ENCODE measurements at places on chromosomes 1 and 21.

- no peak for DNase-seq
These were observed 62.2 kb upstream of the PAX7 start for GRCh38 chr1:18568489-18568888.

GRCh38 chr21:32813265-32813903 is 41.8 kb upstream of the PAXBP1 start:
- DNase-seq: no peak

GRCh38 chr1:234114648-234115307 is 210.3 kb downstream of the SLC35F3 start:
- peak; percentile 30 for DNase-seq

DNA sequence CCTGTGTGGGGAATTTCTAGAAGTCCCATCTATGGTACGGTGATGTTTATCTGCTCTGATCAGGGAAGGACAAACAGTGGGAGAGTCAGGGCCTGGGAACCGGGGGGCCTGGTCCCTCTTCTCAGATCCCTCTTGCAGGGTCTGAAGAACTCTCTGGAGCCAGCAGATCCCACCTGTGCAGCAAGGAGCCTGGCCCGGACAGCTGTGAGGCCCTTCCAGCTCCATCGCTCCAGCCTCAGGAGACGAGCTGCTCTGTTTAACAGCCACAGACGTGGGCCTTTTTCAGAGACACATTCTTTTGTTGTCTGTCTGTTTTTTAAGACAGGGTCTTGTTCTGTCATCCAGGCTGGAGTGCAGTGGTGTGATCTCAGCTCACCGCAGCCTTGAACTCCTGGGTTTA is 14.5 kb downstream of the C1orf174 start:
- DNase-seq: no peak

- DNase-seq: no peak
These were observed 111.7 kb downstream of the LACTBL1 start for GRCh38 chr1:22860883-22861385.

GRCh38 chr1:245938046-245938435 is 569.0 kb downstream of the SMYD3 start:
- DNase-seq: no peak

GRCh38 chr1:163509114-163509513 is 187.4 kb downstream of the NUF2 start:
- no peak for DNase-seq

DNA sequence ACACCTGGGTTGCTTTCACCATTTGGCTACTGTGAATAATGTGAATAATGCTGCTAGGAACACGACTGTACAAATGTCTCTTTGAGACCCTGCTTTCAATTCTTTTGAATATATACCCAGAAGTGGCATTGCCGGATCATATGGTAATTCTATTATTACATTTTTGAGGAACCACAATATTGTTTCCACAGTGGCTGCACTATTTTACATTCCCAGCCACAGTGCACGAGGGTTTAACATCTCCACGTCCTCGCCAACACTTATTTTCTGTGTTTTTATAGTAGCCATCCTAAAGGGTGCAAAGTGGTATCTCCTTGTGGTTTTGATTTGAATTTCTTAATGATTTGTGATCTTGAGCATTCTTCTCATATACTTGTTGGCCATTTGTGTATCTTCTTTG is 15.7 kb downstream of the FHAD1 start:
- DNase-seq: no peak

DNA sequence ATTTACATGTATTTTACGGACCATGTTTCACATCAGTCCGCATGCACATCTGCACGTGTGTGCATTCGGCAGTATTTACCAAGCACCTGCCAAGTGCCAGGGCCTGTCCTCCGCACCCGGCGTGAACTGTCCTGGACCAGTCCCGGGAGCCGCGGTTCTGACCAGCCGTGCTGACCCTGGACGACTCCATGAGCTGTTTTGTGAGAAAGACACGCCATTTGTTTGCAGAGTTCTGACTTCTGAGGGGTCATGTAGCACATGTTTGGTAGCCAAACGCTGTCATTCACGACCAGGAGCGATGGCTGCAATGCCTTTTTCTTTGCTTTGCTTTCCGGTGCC is 3.3 kb upstream of the OLIG2 start:
- no peak for DNase-seq

DNA sequence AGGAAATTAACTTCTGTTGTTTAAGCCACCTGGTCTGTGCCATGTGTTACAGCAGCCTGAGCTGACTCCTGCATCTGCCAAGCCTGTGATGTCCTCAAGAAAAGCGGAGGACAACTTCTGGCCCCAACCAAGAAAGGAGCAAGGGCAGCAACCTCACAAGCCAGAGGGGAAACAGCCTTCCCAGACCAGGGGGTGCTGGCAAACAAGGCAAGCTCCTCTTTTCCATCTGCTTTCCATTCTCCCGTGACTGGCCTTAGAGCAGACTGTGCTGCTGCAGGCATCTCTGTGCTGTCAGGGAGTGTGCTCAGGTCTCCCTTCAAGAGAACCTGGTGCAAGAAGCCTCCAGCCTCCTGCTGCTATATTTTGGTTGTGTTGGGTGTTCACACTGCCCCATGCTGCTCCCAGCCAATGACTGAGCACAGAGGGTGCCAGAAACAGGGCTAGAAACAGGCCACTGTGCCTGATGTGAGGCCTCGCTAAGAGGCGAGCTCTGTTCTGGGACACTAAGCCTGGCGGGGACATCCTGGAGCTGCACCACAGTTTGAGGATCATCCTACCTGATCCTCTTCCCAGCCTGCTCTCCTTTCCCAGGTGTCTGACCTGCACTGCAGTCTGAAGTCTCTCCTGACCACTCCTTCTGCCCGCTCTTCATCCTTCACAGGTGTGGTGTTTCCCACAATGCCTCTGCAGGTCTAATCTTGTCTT is 27.5 kb upstream of the SLAMF9 start:
- no peak for DNase-seq

- DNase-seq: no peak
These were observed 129.0 kb downstream of the SYF2 start for GRCh38 chr1:25103164-25103795.

DNA sequence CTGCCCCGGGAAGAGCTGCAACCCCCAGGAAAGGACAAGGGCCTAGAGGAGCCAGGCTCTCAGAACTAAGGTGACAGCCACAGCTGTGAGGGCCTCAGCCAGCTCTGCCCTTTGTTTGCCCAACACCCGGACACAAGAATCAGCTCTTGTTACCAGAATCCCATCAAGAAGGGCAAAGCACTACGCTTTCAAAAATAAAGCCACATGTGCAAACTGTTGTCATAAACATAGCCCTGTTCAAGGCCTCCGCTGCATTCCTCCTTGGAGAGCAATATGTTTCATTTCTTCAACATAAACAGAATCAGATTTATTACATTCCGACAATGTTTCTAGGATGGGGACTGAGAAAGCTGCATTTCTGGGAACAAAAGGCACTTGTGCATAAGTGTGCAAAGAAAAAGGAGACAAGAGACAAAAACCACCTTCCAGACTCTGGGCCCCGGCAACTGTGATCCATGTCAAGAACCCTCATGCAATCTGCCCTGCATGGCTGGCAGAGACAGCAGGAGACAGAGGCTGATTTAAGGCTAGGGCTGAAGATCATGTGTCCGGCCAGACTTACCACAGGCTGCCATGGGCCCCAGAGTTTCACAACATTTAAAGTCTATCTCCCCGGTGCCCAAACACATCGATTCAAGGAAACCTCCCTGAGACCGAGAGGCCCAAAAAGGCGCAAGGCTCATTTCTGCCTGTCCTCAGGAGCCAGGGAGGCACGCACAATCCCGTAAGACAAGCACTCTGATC is 71.0 kb downstream of the SSBP3 start:
- DNase-seq: no peak

- DNase-seq: no peak
These were observed 45.9 kb downstream of the CAMSAP2 start for GRCh38 chr1:200784576-200784975.

- no peak for DNase-seq
These were observed 305.3 kb downstream of the KCNT2 start for GRCh38 chr1:196302981-196303380.

DNA sequence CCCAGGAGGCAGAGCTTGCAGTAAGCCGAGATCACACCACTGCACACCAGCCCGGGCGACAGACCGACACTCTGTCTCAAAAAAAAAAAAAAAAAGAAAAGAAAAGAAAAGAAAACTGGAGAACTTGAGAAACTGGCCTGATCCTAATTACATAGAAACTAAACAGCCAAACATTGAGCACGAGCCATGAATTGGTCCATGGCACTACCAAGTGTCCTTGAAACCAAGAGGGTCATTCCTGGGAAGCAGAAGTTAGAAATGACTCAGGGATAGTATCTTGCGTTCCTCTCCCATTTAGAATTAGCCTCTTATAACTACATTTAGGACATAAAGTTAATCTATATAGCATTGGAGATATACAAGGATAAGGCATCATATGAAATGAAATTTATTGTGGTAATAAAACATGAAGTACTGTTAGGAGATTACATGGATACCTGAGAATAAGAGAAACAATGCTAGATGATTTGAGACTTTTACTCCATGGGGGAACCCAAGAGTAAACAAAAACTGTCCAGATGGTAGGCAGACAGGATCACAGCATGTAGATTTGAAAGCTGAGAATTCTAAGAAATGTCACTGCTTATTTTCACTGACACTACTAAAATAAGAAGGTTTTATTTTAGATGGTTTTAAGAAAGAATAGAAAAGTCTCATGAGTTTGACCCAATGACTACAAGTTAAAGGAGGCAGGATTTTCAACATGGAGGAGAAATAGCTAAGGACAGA is 39.5 kb upstream of the CPLANE2 start:
- DNase-seq: no peak

GRCh38 chr1:20380175-20380574 is 89.5 kb downstream of the VWA5B1 start:
- no peak for DNase-seq

DNA sequence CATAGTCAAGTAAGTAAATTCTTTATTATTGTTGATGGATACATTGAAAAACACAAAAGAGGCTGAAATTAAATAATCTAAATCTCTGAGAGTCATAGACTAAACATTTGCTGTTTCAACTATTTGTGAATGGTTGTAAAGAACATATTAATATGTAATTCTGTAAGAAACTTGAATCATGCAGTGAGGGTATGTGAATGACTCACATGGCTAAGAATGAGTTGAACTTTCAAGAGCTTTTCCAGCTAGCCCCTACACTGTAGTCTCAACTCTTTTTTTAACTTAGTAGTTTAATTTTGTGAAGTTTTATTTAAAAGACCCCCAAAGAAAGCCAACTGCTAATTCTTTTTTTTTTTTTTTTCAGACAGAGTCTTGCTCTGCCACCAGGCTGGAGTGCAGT is 588.1 kb downstream of the DPYD start:
- no peak for DNase-seq

DNA sequence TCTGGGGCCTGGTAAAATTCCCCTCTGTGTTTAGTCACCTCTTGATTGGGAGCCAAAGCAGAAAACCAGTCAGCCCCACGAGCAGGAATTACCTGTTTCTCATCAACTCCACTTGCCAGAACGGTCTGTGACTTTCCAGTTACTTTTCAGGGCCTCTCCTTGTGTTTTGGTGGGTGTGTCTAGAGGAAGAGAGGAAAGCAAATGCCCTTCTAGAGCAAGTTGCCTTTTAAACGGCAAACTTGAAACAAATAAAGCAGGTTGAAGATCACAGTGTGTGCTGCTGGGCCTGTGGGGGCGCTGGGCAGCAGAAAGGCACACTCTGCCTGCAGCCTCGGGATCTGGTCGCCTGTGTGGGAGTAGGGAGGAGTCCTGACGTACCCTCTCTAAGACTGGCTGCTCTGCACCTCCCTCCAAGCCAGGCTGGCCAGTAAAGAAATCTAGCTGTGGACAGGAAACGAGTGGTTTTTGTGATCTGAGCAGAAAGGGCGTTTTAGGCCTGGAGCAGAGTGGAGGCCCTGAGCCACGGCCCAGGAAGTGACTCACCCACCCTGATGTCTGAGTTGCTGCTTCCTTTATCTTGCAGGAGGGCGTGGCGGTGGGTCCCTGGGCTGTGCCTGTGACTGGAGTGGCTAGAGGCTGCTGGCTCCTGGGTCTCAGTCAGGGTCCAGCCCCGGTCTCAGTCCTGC is 11.1 kb upstream of the S100A11 start:
- peak; percentile 92 for DNase-seq

DNA sequence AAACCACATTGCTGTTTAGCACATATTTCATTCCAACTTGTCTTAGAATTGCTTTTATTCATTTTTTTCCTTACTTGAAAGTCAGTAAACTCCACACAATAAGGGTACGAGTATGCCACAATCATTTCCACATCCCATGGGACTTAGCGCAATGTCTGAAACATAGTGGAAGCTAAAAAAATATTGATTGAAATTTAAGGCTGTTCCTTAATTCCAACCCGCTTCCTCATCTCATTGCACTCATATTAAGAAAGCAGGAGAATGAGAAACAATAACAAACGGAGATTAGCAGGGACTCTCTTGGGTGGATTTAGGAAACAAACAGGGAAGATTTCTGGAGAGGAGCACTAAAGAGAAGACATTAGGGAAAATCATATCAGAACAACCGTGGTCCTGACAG is 39.3 kb upstream of the RGS4 start:
- DNase-seq: no peak

GRCh38 chr1:154448331-154448811 is 43.2 kb downstream of the IL6R start:
- no peak for DNase-seq

DNA sequence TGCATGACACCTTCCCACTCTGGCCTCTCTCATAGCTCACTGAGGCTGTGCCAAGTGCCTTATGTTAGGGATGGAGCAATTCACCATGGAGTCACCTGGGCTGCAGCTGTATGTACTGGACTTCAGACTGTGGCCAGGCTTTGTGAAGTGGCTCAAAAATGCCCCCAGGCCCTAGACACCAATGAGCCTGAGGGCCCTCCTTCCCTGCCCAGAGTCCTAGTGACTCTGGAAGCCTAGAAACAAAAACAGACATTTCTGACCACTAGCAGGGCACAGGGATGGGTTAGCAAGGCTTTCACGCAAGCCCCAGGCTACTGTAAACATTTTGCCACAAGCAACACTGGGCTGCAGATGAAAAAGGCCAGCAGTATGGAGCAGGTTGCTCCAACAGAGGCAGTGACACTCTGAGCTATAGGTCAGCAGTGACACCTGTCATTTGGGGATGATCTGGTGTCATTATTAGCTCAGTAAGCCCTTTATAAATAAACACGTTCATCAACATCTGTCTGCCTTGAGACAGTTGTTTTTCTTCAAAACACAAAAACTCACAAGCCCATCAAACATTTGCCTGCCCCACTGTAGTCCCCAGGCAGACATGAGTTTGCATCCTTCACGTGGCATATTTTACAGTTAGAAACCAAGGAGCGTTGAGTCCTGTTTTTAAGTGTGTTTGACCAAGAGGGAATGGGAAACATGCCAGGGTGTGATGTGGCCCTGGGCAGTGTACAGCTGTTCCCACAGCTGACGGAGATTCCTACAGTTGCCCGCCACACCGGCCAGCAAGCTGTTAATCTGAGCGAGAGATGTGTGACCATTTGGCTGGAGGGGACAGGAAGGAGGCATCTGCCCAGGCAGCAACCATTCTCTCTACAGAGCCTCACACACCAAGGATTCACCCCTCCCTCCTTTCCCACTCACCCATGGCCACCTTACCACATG is 66.8 kb downstream of the KCNN3 start:
- DNase-seq: no peak

All from dermis microvascular lymphatic vessel endothelial cell (primary cell).